ENCODE measurements at places on chromosomes 12 and 14.

DNA sequence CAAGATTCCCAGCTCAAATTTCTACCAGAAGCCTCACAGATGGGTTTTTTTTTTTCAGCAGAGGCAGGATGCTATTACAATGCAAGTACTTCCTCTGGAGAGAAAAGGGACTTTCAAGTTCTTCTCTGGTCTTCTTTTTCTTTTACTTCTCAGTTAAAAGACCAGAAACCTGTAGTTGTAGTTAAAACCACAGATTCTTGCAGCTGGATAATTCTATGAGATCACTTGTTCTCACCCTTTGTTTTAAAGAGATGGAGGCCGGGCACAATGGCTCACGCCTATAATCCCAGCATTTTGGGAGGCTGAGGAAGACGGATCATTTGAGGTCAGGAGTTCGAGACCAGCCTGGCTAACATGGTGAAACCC is 47.6 kb upstream of the OVCH1 start:
- no peak for DNase-seq

- no peak for DNase-seq
These were observed 206.4 kb downstream of the SLC15A4 start for GRCh38 chr12:128617304-128617833.

- no peak for DNase-seq
These were observed 42.1 kb downstream of the CCDC91 start for GRCh38 chr12:28232211-28232928.

GRCh38 chr14:101064121-101064661 is 160.7 kb upstream of the RTL1 start:
- no peak for DNase-seq

DNA sequence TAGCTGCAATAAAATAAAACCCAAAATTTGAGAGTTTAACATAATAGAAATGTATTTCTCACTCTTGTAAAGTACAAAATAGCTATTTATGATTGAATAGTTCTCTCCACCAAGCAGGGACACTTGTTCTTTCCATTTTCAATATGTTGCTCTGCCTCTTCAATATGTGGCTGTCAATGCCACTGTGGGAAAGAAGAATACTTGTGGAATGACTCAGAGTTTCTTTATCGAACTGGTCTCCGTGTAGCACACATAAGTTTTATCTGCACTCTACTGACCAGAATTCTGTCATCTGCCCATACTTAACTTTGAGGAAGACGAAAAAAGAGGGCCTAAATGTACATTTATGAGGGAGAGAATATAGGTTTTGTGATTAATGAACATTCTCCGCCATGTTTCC is 256.9 kb downstream of the ATXN7L3B start:
- DNase-seq: no peak

DNA sequence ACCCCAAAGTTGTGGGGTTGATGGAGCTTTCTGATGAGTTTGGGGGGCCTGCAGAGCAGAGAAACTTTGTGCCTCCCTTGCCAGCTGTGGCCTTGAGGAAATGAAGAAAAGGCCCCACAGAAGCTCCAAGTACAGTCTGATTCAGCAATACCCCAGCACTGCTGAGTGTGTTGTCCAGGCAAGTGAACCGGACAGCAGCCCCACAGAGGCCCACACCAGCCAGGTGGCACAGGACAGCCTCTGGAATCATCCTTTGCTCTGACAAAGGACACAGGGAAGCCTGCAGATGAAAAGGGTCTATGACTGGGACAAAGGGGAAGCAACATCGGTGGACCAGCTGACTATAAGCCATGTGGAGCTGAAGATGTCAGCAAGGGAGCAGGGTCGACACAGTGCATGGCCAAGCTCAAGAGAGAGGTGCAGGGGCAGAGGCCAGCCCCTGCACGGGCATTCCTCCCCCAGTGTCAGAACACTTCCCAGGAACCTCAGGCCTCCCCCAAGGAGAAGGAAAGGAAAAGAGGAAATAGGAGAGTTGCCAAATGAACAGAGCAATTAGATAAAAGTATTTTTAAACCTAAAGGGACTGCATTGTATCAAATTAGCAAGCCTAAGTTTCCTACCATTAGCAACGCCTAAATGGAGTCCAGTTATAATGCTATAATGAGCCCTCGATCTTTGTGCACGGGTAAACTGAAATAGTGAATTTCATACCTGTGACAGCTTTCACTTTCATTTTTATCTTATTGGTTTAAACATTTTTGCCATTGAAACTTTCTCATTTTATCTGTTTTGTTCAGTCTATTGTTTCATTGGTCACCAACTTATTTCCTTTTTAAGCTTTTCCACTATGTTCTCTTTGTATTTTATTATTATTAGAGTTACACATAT is 46.3 kb upstream of the PTGDR start:
- DNase-seq: no peak

- DNase-seq: peak; percentile 70
These were observed 54.5 kb downstream of the VCPKMT start for GRCh38 chr14:50061664-50062437.

GRCh38 chr14:60106339-60106738 is 14.6 kb downstream of the PCNX4 start:
- DNase-seq: no peak

DNA sequence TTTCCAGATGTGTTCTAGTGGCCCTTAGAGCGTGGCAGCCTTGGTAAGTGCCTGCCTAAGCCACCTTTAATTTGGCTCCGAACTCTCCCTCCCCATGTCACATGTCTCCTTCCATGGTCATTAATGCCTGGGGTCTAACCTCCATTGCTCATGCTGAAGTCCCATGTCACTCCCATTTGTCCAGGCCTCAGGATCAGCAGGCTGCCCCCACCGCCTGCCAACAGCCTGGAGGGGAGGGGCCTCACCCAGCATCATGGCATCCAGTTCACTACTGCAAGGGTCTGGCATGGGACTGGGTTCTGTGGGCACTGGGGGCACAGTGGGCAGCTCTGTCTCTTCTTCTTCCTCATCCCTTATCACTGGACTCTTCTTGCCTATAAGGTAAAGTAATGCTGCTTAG is 4.4 kb downstream of the MMP19 start:
- DNase-seq: no peak

DNA sequence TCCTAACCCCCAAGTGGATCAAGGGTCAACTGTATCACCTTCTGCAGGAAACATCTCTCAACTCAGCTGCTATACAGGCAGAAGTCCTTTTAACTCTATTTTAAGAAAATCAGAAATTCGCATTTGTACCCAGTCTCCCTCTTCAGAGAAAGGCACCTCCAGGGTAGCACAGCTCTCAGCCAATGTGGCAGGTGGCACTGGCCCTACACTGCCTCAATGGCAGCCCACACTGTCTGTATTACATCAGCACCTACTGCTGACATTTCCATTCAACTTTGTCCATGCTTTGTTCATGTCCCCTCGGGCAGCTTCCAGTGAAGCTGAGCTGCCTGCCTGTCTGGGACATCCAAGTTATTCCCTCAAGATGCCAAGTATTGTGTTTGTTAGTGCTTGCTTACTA is 8.8 kb downstream of the SPTSSA start:
- DNase-seq: no peak

DNA sequence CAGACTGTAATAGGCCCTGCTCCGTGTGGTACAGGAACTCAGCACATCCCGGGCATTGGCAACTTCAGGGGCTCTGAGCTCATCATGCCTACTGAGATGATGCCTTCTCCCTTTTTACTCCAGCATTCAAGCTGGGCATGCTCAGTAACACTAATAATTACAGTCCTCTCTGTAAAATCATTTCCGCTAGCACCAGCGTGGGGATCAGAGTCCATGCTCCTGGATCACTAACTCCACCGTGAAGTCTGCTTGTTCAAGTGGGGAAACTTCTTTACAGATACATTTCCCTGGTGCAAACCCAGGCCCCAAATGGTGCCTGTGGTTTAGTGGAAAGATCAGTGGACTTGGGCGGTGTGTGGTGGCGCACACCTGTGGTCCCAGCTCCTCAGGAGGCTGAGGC is 16.7 kb downstream of the CLSTN3 start:
- DNase-seq: no peak

DNA sequence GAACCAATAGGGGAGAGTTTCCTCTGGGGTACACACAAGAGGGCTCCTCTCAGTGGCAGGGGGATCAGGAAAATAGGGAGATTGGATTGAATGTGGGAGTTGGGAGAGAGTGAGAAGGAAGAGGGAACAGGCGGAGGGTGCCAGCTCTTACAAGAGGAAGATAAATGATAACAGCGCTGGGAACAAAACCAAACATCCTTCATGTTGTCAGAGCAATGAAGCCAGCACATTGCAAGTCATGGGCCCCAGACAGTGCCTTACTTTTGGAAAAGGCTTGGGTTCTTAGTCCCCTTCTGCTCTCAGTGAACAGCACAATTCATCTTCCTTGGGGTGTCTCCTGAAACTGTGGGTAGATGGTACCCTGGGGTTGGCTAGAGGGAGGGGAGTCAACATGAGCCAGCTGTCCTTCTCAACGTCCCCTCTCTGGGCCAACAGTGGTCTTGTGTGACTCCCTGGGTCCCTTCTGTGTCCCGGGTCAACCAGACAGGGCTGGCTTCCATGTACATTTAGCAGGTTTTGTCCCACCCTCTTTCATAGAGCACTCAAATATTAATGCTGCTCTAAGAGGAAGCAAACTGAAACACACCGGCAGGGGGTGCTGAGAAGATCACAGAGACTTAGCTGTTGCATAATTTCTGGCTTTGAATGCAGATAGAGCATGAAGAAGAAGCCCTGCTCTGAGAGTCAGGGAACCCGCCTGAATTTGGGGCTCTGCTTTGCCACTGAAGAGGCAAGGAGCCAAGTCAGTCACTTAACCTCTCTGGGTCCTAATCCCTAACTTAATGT is 138.5 kb downstream of the ESRRB start:
- peak; percentile 24 for DNase-seq

- peak; percentile 12 for DNase-seq
These were observed 119.9 kb upstream of the LHX5 start for GRCh38 chr12:113591480-113591974.

GRCh38 chr12:2094597-2094996 is 41.8 kb downstream of the CACNA1C start:
- DNase-seq: no peak

GRCh38 chr14:35336494-35337268 is 44.5 kb downstream of the PSMA6 start:
- no peak for DNase-seq

DNA sequence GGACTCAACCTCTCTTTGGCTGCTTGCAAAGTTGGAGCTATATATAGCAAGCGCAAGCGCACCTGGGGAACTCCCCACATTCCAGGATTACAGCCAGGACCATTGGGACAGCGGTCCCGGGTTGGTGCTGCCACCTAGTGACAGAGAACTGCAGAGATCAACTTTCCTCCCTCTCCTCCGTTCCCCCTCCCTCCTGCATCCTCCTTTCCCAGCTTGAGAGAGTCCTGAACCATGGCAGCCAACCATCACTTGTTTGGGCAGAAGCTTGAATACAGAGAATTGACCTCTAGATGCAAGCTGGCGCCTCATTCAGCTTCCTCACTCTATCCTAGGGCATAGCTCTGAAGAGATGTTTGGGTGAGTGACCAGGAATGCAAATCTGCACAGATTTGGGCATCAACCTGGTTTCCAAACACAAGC is 17.4 kb upstream of the FLVCR2 start:
- peak; percentile 57 for DNase-seq

GRCh38 chr14:73221945-73222344 is 15.4 kb upstream of the PAPLN start:
- no peak for DNase-seq

GRCh38 chr12:100156731-100157426 is 14.2 kb upstream of the BLTP3B start:
- DNase-seq: no peak

DNA sequence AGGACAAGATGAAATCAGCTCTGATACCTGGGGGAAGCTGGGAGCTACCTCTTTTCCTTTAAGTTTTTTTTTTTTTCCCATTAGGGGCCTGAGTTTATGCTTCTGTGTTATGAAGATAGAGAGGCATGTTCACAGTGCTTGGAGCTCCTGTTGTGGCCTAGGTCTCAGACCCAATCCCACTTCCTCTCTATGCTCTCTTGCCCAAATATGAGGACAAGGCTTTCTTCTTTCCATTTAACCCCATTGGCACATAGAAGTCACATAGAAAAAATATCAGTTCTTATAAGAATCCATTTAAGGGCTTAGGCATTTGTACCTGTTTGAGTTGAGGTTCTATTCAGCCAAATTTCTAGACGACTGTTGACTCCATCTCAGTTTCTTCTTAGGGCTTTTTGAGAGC is 12.6 kb downstream of the MRPS35 start:
- DNase-seq: no peak

DNA sequence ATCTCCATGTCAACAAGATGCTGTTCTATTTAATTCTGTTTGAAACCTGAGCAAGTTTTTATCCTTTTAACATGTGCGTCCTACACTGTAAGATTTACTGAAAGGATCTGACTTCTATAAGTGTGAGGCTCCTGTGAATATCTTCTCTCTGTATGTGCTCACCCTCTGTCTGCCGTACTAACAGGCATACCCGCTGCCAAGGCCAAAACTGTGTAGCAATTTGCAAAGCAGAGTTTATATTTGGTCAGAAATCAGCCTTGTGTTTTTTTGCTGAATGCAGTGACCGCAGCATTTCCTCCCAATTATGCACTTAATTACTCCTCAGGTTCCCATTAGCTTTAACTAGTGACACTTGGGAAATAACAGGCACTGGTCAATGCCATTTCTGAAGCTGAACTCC is 12.3 kb downstream of the CHST11 start:
- no peak for DNase-seq

- DNase-seq: no peak
These were observed 24.7 kb downstream of the INSM2 start for GRCh38 chr14:35558680-35559079.

- DNase-seq: no peak
These were observed 518.5 kb downstream of the SOX5 start for GRCh38 chr12:23431006-23431405.

- DNase-seq: no peak
These were observed 36.4 kb upstream of the SMOC1 start for GRCh38 chr14:69842686-69843420.

DNA sequence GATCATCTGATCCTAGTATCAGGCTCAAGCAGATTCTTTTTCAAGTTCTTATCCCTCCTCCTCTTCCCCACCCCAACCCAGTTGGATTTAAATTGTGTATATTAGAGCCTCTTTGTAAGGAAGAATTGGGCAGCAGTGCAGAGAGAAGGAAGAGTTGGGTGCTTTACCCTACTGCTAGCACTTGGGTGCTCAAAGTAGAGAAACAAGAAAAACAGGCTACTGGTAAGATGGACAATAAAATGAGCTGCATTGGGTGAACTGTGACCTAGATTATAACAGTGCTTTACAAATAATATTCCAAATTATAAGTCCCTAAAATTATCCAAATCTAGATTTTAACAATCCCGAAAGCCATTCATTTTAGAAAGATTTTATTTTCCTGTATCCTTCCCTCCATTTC is 363.4 kb upstream of the GARIN6 start:
- no peak for DNase-seq

- DNase-seq: no peak
These were observed 5.5 kb upstream of the KRT8 start for GRCh38 chr12:52910248-52910883.

DNA sequence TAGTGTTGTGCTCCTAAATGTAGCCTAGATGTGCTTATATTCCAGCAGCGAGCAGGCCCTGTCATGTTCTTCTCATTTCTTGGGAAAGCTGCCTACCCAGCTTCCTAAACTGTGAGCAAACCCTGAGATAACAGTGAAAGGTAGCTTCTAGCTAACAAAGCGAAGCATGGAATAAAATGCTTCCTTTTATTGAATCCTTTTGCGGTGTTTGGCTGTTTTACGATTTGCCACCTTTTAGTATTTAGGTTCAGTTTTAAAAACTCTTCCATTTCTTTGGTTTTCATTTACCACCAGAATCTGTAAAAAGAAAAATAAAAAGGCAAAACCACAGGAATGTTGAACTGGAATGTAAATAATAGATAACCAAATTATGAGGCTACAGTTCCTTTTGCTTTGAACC is 5.0 kb upstream of the PKP2 start:
- DNase-seq: no peak

- DNase-seq: no peak
These were observed 453.9 kb downstream of the FUT8 start for GRCh38 chr14:65866448-65866847.
